ENCODE measurements at places on chromosomes 12 and 14.

GRCh38 chr12:109685574-109686447 lies 27.8 kb upstream of the FAM222A start:
- DNase-seq: no peak

DNA sequence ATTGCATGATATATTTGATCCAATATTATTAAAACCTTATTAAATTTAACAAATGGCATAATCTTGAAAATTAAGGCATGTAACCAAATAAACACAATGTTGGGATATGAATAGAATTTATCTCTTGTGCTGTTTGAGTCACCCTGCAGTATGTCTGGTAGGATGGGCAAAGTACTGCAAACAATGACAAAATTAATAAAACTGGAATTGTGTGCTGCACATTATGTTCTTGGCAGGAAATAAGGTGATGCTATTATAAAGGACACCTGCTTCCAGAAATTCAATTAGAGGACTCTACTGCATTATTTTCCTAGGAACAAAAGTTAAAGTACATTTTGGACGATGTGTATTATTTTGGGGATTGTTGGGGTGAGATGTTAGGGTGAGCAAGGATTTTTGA lies 132.7 kb downstream of the PPFIA2 start:
- DNase-seq: no peak

GRCh38 chr12:69008520-69008919 lies 75.5 kb upstream of the CPM start:
- no peak for DNase-seq

GRCh38 chr12:64569923-64570691 lies 40.2 kb upstream of the RASSF3 start:
- no peak for DNase-seq

DNA sequence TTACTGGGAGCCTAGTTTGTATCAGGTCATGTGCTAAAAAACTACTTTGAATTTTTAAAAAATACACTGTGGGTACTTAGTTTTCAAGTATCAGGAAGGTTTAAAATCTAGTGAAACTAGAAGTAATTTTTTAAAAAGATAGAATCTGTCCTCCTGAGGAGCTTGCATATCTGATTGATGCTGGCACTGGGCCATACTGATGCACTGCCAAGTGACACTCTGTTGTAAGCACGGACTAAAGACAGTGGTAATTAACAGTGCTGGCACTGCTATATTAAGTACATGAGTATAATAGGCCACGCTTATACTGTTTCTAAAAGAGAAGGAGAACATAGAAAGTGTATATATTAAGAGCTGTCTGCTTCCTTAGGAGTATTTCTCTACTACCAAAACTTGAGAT lies 10.0 kb upstream of the TBC1D30 start:
- DNase-seq: no peak

GRCh38 chr14:101917413-101918017 lies 46.9 kb upstream of the DYNC1H1 start:
- no peak for DNase-seq

DNA sequence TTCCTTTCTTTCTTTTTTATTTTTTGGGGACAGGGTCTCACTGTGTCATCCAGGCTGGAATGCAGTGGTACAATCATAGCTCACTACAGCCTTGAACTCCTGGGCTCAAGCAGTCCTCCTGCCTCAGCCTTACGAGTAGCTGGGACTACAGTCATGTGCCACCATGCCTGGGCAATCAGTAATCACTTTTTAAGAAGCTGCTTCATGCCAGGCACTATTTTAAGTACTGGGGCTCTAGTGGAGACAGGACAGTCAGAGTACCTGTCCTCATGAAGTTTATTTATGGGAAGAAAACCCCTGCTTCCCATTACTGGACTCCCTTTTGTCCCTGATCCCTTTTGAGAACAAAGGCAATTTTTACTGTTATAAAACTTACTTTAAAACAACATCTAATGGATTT lies 124.0 kb upstream of the NPAS3 start:
- no peak for DNase-seq

DNA sequence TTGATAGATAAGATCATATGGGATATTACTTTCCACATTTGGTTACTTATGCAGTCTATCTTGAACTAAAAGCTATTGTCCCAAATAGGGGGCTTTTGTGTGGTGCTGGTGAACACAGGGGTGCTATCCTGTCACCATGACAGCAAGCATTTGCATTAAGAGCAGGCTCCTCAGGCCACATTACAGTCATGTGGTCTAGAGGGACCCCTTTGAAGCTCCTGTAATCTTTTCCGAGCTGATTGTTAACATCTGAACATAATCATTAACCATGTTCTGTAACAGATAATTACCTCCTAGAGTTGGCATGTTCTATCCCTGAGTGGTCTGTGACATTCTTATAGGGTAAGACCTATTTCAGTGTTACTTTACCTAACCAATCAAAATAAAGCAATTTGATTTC lies 178.8 kb downstream of the KTN1 start:
- DNase-seq: no peak

GRCh38 chr12:3313675-3314663 lies 177.0 kb upstream of the PRMT8 start:
- peak; percentile 25 for DNase-seq

DNA sequence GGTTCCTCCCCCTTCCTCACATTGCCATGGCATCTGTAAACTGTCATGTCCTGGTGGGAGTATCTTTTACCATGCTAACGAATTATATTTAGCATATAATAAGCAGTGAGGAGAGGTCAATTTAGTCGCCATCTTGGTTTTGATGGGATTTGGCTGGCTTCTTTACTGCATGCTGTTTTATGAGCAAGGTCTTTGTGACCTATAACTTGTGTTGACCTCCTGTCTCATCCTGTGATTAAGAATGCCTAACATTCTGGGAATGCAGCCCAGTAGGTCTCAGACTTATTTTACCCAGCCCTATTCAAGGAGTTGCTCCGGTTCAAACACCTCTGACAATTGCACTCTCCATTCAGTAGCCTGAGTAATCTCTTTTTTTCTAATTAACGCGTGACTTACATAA lies 2.1 kb upstream of the EIF4B start:
- DNase-seq: no peak

GRCh38 chr14:76274324-76274723 lies 101.6 kb upstream of the ESRRB start:
- DNase-seq: no peak

DNA sequence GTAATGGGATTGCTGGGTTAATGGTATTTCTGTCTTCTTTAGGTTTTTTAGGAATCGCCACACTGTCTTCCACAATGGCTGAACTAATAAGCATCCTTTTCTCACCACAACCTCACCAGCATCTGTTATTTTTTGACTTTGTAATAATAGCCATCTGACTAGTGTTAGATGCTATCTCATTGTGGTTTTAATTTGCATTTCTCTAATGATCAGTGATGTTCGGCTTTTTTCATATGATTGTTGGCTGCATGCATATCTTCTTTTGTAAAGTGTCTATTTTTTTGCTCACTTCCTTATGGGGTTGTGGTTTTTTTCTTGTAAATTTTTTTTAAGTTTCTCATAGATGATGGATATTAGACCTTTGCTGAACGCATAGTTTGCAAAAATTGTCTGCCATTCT lies 377.9 kb downstream of the GALC start:
- DNase-seq: no peak

- DNase-seq: no peak
Observed at GRCh38 chr12:76879710-76880518, 1.1 kb upstream of the CSRP2 start.

DNA sequence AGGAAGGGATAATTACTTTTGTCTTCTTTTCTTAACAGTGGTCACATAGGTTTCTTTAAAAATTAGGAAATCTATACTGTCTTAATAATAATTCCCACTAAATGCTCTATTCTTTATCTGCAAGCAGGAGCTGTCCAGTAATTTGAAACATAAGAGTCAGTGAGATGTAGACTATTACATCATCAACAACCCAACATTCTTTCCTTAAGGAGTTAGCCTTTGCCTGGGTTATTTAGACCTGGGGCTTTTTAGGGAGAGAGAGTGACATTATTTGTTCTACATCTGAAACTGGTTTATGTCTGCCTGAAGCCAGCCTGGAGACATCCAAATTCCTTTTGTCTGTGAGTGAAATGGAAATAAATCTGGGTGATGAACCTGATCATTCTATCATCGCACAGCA lies 294.4 kb downstream of the TMTC2 start:
- DNase-seq: no peak

- DNase-seq: no peak
Observed at GRCh38 chr12:128551266-128551665, 272.5 kb downstream of the SLC15A4 start.

- no peak for DNase-seq
Observed at GRCh38 chr14:97695456-97695981, 898.3 kb downstream of the VRK1 start.

- DNase-seq: no peak
Observed at GRCh38 chr12:89345376-89345775, 6.9 kb downstream of the DUSP6 start.

DNA sequence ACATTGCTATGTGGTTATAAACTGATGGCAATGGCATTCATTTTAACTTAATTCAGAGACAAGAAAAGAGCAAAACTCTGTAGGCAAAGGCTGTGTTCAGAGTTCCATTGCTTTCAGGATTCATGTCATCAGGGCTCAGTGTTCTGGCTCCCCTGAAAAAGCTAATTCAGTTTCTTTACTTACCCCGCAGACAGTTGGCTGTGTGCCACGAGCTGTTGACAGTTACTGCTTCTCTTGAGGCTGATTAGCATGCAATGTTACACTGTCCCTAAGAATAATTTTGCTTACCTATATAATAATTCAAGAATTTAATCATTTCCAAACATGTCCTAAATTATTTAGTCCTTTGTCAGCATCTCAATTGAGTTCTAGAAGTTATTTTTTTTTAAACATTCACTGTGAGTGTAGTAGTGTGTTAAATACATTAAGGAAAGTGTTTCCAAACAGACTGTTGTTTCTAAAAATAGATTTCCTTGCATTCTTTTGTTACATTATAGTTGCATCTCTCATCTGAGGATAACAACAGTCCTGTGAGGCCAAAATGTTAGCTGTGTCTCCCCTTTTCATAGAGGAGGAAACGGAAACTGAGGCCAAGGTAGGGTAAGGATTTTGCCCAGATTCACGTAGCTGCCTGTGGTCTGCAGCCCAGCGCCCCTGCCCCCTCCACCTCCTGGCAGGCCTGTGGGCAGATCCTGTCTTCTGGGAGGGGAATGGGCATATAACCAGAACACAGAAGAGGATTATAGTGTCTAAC lies 98.6 kb downstream of the PELI2 start:
- DNase-seq: no peak

- DNase-seq: no peak
Observed at GRCh38 chr14:65281991-65282895, 130.3 kb upstream of the FUT8 start.

- DNase-seq: no peak
Observed at GRCh38 chr14:104724981-104725771, 1.1 kb downstream of the ADSS1 start.

DNA sequence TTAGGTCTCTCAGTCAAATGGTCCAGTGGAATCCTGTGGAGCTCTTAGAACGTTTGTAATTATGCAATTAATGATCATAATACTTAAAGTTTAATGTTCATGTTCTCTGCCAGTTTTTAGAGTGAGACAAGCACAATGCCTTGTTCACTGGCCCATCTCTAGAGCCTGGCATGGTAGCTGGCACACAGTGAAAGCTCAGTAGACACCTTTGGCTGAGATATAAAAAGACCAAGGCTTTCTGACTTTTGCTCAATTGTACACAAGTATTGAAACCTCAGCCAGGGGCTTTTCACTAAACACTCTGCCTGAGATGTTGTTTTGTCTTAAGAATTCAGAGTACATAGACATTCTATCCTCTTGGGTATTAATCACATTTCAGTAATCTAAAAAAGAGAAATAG lies 241.8 kb upstream of the ATP2B1 start:
- DNase-seq: no peak

GRCh38 chr12:60394665-60395064 lies 798.8 kb downstream of the SLC16A7 start:
- no peak for DNase-seq

DNA sequence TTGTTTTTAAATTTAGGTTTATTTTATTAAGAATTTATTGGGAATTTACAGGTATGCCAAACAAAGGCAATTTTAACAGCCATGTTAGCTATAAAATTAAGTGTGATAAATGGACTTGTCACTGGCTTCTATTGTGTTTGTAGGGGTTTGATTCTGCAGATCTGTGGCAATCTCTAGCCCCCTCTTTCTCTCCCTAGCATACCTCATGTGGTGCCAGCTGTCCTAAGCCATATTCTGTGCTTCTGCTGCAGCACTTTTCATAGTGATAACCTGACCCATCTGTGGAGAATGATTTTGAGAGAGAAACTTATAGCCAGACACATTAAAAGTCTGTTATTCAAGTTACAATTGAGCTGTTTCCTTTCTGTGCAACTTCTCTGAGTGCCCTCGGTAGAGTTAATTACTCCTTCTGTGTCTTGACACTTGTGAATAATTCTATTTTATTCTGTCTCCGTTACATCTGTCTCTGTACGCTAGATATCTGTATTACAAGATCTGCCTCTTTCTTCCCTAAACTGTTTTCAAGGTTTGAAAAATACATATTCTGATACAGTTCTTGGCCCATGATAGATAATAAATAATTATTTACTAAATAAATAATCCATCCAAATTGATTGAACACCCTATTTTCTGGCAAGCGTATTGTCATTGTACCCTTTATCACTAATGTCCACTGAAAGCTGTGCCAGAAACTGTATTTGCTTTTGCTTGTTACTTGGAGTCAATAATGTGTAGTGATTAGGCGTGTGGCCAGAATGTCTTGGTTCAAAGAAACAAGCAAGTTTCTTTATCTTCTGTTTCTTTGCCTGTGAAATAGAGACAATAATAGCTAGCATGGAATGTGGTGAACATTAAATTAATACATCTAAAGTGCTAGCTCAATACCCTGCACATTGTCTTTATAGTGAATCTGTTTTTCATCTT lies 40.0 kb downstream of the FRS2 start:
- DNase-seq: no peak

- no peak for DNase-seq
Observed at GRCh38 chr12:72380441-72380840, 108.3 kb downstream of the TRHDE start.

GRCh38 chr14:105212541-105213300 lies 31.6 kb upstream of the NUDT14 start:
- DNase-seq: no peak

- DNase-seq: no peak
Observed at GRCh38 chr14:61091657-61092273, 110.7 kb downstream of the SLC38A6 start.

DNA sequence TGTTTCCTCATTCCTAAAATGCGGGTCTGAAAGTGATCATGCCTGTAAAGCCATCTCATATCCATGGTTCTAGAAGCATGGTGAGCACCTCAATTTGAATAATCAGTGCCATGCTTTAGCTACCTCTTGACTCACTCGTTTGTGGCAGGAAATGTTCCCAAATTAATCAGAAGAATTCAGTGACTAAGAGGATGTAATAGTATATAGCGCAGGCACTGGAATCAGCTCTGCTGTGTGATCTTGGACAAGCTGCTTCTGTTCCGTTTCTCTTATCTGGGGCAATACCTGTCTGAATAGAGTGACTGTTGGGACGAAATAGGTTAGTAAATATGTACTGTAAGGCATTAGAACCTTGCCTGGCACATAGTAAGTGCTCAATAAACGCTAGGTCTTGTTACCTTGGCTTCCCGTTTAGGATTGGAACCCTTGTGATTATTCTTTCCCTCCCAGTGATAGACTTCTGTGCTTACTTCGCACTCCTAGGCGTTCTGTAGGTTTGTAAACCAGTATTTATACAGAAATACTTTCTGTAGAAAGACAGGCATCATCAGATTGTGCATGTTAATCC lies 820 bp upstream of the SMAGP start:
- DNase-seq: no peak

All from thymus (tissue), 14 donors.